ENCODE measurements at places on chromosomes 11 and 22.

GRCh38 chr22:39925909-39926679 lies 25.2 kb downstream of the GRAP2 start:
- no peak for DNase-seq

DNA sequence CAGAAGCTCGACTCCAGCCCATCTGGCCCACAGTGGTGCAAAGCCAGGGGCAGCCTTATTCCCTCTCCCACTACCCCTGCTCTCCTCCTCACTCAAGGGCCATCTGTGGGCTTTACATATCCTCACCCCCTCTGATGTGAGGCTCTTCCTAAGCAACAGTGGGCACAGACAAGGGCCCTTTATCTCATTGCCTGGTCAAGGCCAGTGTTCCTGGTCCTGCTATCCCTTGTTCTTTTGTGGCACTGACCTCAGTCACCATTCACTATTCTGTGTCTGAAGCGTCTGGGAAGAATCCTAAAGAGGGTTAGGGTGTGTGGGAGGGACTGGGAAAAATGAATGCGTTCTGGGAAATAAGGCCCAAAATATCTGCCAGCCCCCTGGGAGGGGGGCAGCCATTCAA lies 7.3 kb downstream of the DNAL4 start:
- DNase-seq = no peak

DNA sequence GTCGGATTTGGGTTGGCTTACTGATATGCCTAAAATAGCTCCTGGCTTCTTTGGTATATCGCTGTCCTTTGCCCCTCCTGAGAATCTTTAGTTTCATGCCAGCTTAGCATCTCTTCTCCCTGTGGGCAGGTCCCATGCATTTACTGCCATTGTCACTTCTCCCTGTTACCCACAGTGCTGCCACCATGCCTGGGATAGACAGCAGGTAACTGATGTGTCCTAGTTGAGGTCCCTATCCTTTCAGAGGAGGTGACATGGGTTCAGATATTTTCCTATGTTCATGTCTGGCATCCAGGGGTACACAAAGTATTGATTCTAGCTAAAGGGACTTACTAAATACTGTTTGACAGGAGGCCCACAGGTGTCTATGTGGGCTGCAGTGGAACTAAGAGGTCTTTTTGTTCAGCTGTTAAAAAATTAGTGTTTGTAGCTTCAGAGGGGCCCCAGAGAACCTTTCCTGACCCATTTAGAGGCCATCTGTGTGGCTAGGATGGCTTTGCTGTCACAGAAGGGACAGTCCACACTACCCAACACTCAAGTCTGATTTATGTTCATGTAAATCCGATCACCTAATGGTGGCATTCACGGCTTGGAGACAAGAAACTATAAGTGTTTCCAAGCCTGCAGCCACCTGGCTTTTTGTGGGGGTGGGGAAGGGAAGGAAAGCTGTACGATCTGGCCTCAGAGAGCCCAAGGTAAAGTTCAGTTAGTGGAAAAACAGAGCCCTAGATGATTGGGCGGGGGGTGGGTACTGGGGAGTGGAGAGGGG lies 8.5 kb downstream of the TIMP3 start:
- DNase-seq = no peak

DNA sequence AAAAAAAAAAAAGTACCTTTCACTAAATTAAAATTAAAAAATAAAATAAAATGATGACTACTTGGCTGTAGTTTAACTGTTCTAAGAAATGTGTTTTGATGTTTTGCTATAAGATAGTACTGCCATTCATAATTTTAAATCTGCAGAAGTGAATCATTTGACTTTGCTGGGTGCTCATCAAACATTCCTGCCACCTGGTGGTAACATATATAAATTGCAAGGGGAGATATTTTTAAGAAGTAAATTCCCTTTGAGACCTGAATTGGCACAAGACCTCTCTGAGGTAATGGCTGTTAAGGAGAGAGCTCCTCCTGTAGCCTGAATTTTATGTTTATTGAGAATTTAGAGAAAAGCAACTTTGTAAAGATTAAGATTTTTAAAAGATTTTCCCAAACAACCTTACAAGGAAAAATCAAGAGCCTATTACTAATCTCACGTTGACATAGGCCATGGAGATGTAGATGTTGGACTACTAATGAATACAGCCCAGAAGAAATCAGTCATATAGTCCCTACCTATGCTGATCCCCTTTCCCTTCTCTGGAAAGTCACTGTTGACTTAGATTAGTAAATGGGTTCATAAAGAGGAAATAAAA lies 11.9 kb upstream of the NARS2 start:
- DNase-seq = peak; percentile 55

DNA sequence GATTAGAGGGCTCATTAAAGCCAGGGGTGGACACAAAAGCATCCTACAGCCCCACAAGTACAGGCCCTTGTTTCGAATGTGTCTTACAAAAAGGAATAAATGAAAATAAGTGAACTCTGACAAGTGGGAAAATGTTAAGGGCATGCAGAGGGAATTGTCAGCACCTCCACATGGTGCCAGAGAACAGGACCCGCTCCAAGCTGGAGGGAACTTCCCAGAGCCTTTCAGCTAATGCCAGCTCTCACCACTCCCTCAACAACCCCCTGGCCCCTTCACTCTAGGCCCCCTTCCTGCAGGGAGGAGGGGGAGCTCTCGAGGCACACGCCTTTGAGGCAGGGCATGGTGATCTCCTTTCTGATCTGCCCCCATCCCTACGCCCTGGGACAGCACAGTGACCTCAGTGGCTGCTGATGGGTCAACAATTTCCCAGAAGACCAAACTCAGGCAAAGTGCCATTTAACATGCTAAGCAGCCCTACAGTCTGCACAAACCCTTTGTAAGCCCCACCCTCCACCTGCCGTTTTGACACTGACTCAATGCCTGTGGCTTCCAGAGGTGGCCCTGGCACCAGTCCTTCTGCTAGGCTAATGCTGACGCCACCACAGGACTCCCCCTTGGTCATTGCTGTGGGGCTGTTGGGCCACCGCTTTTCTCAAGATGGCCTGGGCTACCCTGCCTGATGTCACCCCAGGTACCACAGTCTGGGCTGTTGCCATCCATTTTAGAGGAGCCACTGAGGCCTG lies 12.5 kb upstream of the CHST1 start:
- no peak for DNase-seq

- no peak for DNase-seq
Observed at GRCh38 chr11:121482231-121483129, 29.7 kb upstream of the SORL1-AS1 start.

- no peak for DNase-seq
Observed at GRCh38 chr11:124832571-124832970, 32.4 kb upstream of the MSANTD2 start.

GRCh38 chr22:27635435-27635834 lies 166.1 kb downstream of the MN1 start:
- DNase-seq = no peak

DNA sequence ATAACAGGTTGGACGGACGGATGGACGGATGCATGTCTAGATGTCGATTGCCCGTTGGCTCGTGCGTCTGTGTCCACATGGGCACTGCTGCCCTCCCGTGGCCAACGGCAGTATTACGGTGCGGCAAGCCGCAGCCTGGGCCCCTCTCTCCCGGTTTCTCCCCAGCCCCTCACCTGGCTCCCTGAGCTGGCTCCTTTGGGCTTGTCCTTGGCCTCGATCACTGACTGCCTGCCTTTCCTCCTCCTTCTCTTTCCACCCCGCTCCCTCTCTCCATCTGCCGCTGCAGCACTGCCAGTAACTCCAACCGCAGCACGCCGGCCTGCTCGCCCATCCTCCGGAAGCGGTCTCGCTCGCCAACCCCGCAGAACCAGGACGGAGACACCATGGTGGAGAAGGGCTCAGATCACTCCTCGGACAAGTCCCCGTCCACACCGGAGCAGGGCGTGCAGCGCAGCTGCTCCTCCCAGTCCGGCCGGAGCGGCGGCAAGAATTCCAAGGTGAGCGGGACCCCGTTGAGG lies 77.3 kb downstream of the SCN3B start:
- peak; percentile 25 for DNase-seq

GRCh38 chr11:101215069-101215468 lies 85.5 kb upstream of the PGR start:
- no peak for DNase-seq

GRCh38 chr22:50170453-50171318 lies at the start of gene PANX2:
TSS of gene PANX2 (plus strand) at chr22:50170731. CDS start at chr22:50170731, 0 bp downstream.
- no peak for DNase-seq

DNA sequence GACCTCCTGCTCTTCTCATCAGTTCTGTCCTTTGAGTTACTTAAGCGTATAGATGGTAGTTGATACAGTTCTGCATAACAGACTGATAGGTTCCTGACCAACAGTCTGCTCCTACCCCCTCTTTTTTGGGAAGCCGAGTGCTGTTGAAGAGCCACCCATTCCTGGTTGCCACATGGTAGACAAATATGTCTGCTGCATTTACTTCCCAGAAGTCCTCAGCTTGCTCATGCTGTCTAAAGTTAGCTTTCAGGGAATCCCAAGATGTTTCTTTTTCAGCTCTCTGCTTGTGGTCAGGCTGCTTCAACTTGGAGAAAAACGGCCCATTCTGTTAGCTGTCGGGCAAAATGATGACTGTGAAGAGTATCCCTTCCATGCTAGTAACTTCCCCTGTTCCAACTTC lies 48.7 kb downstream of the C22orf31 start:
- DNase-seq = no peak

GRCh38 chr11:73271936-73272679 lies at the start of gene P2RY6:
TSS of gene P2RY6 (plus strand) at chr11:73272338. CDS start at chr11:73296519, 24,181 bp downstream.
- no peak for DNase-seq

- DNase-seq = no peak
Observed at GRCh38 chr11:119147604-119148333, 1.1 kb upstream of the ABCG4 start.

DNA sequence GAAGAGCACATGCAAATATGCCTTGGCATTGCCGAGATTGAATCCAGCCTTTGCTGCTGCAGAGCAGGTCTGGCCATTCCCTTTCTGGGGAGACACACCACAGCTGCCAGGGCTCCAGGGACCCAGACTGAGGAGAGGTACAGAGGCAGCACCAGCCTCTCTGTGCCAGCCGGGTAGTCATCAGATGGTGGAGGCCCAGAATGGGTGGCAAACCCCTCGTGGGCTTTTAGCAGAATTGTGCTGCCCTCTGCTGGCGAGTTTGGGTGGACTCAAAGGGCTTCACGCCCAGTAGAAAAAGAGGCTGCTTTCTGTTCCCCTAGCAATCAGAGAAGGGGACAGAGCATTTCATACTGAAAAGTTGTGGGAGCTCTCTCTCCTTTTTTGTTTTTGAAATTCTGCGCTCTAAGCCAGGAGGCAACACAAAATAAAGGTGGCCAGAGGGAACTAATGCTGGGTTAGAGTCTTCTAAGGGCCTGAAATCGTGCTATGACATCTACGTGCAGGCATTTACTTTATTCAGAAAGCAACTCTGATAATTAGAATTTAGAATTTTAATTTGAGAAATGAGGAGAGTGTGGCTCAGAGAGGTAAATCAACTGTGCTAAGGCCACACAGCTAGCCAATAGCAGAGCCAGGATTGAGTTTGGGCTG lies 158.8 kb upstream of the NAV2 start:
- DNase-seq = peak; percentile 71

GRCh38 chr22:20957683-20958431 lies 9.2 kb upstream of the AIFM3 start:
- DNase-seq = peak; percentile 60

- DNase-seq = no peak
Observed at GRCh38 chr11:1078191-1078601, 3.5 kb downstream of the MUC2 start.

DNA sequence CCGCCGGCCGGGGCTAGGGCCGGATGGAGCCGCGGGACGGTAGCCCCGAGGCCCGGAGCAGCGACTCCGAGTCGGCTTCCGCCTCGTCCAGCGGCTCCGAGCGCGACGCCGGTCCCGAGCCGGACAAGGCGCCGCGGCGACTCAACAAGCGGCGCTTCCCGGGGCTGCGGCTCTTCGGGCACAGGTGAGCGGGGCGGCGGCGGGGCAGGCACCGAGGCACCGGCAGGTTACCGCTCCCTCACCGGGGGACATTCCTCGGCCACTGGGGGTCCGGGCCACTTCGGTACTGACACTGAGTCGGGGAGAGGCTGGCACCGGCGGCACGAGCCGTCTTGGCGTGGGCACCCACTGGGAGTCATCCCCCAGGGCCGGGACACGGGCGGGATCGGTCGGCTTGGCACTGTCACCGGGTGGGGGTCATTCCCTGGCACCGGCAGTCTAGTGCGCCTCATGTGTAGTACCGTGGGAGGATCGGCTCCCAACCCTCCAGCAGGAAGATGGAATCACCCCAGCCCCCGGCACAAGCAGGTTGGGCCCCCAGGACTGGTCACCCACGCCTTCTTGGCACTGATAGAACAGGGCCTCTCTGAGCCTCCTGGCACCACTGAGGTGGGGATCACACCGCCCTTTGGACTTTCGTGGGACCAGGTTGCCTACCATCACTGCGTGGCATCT lies 511 bp downstream of the DGKZ start:
- DNase-seq = no peak

DNA sequence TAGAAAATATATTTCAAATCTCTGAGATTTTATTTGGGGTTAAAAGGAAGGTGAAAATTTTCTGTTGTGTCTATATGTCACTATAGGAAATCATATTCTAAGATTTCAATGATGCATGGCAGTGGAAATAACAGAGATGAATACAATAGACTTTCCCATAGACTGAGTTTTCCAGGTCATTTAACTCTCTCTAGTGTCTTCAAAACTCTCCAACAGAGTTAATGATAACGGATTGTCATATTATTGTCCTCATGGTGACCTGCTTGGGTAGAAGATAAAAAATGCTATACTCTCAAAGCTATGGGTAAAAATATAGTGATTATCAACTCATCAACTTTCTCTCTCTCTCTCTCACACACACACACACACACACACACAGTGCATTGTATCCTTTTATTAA lies 312.9 kb downstream of the CNTN5 start:
- DNase-seq = no peak

DNA sequence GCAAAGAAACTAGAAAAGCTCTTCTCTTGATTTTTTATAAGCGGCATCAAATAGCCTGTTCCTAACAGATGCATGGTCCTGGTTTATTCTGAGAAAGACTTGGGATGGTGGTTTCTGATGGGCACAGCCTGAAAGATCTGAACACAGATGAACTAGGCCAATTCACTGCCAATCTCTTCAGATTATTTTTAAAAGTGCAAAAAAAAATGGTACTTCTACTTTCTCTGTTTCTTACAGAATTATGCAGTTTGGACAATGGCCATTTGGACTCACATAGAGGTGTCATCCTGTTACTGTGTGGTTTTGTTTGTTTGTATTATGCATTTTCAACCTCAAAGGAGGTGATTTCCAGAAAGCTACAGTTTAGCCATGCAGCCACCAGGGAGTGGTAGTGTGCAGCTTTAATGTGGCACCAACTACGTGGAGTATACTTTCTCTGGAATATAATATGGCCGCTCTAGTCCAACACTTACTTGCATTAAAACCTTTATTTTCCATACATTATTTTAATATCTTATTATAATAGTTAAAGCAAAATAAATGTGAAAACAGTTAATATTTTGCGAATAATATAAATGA lies 469.8 kb upstream of the KIRREL3 start:
- DNase-seq = peak; percentile 20

Measured in hematopoietic multipotent progenitor cell treated with erythropoietin and hydrocortisone succinate and interleukin-3 and kit ligand, for 8 days (in vitro differentiated cells).